ENCODE measurements at places on chromosomes 2 and 18.

GRCh38 chr2:138421315-138421970, 80.1 kb upstream of the SPOPL start:
- DNase-seq, result no peak

- no peak for DNase-seq
These were observed 1.7 kb downstream of the SP140 start for GRCh38 chr2:230227216-230227615.

GRCh38 chr2:162925595-162925994, 87.0 kb upstream of the KCNH7 start:
- DNase-seq, result no peak

DNA sequence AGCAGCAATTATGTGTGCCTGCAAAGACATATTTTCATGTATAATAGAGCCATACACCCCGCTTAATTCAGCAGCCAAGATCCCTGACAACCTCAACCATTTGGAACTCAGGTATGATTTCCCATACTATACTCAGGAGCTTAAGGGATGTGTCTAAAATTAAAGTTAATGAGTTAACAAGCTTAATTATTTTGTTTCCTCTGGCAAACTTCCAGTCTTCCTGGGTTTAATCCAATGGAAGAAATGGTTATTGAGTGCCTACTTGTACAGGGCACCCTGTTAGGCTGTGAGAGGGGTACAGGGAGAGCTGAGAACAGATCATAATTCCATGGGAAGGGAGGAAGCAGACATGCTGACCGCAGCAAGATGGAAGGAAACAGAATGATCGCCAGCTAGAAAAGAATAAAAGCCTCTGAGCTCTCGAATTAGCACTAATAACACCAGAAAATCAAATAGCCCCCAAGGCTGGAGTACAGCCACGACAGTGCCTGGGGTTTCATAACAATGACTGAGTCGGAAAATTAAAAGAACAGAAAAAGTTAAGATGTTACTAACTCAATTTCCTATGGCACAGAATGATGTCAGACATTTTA, 20.8 kb upstream of the CEP68 start:
- DNase-seq, result no peak

DNA sequence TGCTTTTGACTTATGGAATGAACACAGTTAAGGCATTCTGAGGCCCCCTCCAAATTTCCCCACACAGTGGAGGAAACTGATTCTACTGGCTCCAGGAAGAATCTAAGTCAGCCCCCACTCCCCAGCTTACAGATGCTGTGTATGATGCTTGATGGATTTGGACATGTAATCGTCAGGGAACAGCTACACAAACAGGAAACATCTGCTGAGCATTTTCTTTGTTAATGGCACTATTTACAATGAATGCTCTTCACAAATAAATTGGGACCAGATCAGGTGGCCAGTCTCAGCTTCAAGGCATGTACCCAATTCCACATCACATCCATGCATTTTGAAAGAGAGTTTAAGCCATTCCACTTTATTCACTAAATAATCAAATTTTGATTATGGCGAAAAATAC, 562.3 kb downstream of the SOX11 start:
- DNase-seq, result no peak

- DNase-seq, result no peak
These were observed 15.2 kb downstream of the GNLY start for GRCh38 chr2:85709401-85709811.

GRCh38 chr2:33577084-33577483, 22.0 kb downstream of the FAM98A start:
- DNase-seq, result no peak

GRCh38 chr2:241637018-241637794, at the start of the genes ATG4B and THAP4:
Gene ATG4B (plus strand): TSS chr2:241637693. CDS start chr2:241637715, 22 bp downstream.
Gene THAP4 (minus strand): TSS chr2:241637158. CDS start chr2:241637017, 141 bp downstream.
- DNase-seq, result peak; percentile 77

DNA sequence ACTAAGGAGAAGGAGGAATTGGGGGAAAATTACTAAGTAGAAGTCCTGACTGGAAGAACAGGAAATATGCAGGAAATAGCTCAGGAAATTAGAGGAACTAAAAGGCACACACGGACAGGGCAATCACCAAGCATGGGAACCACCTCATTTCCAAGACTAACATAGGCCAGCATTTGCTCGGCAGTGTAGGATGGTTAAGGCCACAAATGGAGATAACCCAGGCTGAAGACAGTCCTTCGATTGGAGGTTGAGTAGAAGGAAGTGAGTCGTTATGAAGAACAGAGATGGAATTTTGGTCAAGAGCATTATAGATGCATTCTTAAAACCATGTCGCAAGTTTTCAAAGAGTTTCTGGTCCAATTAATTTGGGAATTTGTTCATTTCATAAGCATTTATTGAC, 401.4 kb downstream of the ALK start:
- DNase-seq, result no peak

GRCh38 chr18:62425465-62426190, 97.2 kb upstream of the ZCCHC2 start:
- peak; percentile 16 for DNase-seq

- DNase-seq, result no peak
These were observed 112.2 kb downstream of the MEIS1 start for GRCh38 chr2:66547118-66547517.

- no peak for DNase-seq
These were observed 10.6 kb upstream of the CIB4 start for GRCh38 chr2:26651799-26652198.

DNA sequence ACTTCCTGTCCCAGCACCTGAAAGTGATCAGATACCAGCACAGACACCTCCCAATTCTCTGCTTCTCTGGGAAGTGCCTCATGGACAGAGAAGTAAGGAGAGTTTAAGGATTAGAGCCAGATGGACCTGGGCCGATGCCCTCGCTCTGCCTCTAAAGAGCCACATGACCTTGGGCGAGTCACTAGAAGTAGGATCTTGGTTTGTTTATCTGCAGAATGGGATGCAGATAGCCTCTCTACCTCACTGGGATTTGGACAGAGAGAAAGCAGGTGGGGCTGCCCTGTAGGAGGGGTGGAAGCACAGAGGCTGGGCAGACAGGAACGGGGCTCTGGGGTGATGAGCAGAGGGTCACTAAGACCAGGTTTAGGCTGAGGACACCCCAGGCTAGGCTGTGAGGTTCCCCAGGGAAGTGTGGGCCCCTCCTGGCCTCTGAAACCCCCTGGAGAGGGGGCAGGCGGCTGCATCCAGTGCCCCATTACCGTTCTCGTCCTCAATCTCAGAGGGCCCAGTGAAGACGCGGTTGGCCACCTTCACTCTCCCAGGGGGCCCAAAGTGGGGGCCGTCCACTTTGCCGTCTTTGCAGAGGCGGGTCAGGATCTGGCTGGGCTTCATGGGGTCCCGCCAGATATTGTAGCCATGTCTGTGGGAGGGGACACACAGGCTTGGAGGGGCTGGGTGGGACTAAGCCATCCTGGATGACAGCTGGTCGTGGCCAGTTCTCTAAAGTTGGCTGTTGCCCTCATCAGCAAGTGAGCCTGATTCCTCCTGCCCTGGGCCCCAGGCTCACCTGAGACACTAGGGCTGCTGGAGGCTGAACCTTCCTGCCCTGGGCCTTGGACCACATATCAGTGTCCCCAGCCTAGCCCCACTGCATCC, 13.3 kb downstream of the OTOF start:
- DNase-seq, result no peak

GRCh38 chr2:224098481-224099230, 59.6 kb upstream of the SERPINE2 start:
- no peak for DNase-seq

DNA sequence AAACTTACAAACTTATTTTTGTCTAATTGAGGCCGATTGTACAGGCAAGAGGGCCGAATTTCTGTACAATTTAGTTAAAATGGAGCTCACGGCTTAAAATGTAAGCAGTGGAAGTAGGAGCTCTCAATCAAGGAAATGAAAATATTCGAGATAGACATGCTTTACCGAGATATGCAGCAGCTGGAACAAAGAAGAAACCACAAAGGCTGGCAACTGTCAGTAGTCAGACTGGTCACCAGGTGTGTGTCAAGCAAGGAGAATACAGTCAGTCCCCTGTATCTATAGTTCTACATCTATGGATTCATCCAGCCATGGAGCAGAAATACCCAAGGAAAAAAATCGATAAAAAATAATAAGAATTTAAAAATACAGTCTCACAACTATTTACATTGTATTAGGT, 122.6 kb downstream of the WDSUB1 start:
- DNase-seq, result no peak

DNA sequence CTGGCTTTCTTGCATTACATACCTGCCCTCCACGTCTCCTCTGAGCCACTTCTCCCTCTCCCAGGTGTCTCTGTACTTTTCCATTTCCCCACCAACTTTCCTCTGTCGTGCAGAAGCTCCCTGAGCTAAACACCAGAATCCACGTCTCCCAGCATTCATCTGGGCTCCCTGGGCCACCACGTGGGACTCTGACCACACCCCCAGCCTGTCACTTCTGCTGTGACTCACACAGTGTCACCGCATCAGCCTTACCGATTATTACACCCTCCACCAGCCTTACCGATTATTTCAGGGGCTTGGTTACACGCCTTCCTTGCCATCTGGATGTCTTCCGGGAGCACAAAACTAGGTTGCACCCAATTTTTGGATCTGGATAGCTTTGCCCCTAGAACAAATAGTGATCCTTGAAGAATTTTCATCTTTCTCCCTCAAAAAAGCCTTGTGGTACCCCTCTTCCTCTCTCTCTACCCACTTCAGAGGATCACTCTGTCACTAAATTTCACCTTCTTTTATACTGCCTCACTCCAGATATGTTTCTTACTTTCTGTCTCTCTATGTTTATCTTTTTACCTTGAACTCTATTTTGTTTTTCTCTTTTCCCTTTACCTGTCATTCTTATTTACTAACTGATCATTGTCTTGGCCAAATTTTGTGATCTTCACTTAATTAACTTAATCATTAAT, 136.9 kb upstream of the CAB39 start:
- peak; percentile 23 for DNase-seq

DNA sequence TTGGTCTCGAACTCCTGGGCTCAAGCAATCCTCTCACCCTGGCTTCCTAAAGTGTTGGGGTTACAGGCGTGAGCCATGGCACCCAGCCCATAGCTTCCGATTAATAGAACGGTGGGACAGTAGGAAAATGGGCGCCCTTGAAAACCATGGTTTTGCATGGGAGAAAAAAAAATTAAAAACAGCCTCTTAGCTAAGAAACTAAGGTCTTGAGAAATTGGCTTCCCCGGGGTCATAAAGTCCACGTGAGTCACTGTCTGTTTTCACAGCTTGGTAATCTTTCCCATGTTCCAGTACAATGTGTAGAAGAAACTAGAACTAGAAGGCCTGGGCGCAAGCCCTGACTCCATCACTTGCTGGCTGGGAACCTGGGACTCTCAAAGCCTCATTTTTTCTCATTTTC, 20.7 kb downstream of the B3GNT2 start:
- DNase-seq, result no peak

DNA sequence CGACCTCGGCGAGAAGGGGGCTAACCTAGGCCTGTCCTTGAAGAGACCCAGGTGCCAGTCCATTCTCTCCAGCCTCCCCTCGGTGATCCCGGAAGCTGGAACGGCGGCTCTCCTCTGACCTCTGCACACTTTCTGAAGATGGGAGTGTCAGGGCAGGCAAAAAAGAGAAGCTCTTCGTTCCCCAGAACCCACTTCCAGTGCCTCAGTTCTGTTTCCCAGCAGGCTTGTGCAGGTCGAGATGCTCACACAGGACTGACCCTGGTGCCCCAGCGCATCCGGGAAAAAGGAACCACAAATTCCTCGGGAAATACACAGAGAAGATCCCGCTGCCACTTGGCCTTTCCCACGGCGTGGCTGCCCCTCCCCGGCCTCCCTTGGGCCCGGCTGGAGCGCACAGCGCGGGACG, 681 bp upstream of the PTPN18 start:
- no peak for DNase-seq

DNA sequence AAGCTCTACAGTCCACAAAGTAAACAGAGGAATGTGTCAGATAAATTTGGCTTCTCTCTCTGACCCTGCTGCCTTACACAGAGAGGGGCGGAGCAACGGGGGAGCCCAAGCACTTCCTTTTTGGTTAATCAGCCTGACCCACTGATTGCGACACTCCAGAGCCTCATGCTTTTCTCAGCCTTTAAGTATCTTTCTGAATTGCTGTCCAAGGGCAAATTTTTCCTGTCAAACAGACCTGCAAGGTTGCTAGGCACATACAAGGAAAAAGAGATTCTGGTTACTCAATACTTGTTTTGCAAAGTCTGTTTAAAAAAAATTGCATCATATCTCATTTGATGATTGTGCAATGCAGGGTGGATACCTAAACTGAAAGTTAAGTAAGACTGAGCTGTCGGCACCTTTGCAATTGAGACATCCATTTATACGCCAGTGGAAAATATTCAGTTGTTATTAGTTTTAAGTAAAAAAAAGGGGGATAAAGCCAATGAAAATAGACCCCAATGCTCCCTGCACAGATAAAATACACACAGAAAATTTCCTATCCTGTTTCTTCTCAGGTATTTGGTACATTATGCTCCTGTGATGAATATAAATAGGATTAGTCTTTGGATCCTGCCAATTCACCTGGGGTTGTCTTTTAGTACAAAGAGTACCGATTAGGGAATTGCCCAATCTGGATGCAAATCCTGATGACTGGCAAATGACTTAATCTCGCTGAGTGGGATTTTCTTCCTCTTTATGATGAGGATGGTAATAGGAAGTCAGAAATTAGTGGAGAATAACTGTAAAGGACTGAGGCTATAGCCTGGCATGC, 260.2 kb upstream of the TRIB2 start:
- peak; percentile 62 for DNase-seq

DNA sequence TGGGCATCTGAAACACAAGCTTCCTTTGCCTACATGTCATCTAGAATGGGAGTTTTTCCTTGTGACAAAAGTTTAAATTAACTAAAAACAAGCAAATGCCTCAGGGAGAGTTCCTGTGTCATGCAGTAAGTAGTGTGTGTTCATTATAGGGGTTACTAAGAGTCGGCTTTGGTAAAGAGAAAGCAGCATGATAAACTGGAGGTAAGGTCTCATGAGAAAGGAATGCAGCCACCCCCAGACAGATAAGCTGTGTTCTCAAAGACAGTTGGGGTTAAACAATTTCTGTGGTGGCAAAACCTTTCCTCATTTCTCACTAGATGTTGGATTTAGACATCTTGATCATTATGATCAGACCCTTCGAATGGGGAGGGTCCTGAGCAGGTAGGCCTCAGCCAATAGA, 129.7 kb downstream of the MAP4K4 start:
- no peak for DNase-seq

DNA sequence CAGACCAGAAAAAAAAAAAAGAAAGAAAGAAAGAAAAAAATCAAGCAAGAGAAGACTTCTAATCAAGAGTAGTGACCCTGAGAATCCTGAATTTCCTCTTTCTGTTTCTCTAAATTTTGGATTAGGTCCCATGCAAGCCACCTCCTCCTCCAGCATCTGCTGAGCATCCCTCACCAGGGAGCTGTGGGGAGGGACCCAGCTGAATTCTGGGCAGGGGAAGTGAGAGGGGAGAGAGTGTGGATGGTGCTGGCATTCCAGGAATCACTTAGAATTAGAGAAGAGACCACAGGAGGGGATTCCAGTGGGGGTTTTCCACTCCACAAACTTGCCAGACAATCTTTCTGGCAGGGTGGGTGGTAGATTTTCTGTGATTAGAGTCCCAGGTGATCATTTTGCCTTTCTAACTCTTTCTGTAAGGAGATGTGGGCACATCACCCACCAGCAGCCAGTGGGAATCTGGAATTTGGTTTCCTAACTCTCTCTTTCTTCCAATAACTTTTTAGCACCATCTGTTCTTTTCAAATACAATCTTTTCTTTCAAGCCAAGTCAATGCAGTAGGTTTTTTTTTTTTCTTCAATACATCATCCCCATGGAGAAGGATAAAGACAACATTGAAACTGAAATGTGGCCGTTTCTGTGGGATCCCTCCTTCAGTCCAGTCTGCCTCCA, 279.2 kb downstream of the CLIP4 start:
- no peak for DNase-seq
